ENCODE measurements at places on chromosomes 12 and 14.

- DNase-seq, result no peak
These were observed 36.3 kb downstream of the LGMN start for GRCh38 chr14:92711976-92712653.

GRCh38 chr14:59707778-59708561 is 131.4 kb upstream of the CCDC175 start:
- DNase-seq, result peak; percentile 34

DNA sequence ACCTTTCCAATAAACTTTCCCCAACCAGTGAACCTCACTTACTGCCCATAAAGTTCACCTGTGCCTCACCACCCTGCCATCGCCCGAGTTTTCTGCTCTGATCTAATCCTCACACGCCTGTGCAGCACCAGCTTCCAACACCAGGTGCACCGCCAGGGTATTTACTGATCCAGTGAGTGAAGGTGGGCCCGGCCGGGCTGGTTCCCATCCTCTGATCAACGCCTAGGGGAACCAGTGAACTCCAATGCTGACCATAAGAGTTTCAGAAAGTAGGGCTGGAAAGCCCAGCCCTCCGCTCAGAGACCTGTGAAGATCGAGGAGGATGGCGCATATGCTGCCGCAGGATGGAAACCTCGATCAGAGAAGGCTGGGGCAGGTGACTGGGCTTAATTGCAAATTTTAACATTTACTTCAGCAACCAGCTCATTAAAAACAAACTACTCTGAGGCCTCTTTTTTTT is 685 bp upstream of the MYL6B start:
- DNase-seq, result peak; percentile 82

DNA sequence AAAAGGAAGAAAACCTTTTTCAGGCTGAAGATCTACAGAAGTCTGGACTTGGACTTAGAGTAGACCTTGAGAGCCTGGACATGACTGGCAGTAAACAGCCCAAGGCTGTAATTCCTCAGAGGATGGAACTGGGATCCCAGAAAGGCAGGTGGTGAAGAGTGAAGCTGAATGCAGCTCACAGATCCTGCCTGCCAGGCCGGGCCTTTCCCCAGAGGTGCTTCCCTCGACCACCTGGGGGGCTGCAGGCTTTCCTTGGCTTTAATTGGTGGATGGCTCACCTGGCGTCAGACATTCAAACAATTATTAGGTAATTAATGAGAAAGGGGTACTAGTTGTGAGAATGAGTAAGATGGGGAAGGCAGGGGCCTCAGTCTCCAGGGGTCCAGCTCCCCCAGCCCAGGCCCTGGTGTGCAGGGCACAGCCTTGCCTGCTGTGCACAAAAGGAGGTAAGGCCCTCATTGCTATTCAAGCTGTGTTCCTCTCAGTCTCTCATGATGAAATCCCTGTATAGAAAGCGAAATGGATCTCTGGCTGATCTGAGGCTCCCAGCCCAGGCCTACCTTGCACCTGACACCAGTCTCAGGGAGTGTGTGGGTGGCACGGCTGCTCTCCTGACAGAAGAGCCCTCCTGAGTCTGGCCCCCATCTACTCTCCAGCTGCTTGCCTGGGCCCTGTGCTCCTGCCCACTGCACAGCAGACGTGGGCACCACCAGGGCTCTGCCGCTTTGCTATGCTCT is 63.0 kb upstream of the TCL1A start:
- DNase-seq, result peak; percentile 14

GRCh38 chr12:7716381-7716780 is 5.1 kb downstream of the DPPA3 start:
- no peak for DNase-seq

DNA sequence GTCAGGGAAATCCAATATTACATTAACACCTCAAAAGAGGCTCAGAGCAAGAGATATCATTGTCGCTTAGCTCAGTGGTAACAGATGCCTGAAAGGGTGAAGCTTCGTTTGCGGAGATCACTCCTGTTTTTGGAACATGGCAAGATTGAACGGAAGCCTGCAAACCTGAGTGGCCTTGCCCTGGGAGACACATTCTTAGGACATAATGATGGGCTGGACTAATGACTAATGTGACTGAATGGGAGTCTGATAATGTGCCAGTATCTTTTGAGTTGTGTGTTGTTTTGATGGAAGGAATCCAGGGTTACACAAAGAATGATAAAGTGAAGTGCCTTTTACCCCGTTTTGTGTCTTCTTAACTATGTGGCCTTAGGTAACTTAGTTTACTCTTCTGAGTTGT is 109.3 kb upstream of the IFNG-AS1 start:
- no peak for DNase-seq

DNA sequence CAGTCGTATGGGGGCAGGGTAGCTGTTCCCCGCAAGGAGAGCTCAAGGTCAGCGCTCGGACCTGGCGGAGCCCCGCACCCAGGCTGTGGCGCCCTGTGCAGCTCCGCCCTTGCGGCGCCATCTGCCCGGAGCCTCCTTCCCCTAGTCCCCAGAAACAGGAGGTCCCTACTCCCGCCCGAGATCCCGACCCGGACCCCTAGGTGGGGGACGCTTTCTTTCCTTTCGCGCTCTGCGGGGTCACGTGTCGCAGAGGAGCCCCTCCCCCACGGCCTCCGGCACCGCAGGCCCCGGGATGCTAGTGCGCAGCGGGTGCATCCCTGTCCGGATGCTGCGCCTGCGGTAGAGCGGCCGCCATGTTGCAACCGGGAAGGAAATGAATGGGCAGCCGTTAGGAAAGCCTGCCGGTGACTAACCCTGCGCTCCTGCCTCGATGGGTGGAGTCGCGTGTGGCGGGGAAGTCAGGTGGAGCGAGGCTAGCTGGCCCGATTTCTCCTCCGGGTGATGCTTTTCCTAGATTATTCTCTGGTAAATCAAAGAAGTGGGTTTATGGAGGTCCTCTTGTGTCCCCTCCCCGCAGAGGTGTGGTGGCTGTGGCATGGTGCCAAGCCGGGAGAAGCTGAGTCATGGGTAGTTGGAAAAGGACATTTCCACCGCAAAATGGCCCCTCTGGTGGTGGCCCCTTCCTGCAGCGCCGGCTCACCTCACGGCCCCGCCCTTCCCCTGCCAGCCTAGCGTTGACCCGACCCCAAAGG is 804 bp downstream of the GAPDH start:
- peak; percentile 90 for DNase-seq

DNA sequence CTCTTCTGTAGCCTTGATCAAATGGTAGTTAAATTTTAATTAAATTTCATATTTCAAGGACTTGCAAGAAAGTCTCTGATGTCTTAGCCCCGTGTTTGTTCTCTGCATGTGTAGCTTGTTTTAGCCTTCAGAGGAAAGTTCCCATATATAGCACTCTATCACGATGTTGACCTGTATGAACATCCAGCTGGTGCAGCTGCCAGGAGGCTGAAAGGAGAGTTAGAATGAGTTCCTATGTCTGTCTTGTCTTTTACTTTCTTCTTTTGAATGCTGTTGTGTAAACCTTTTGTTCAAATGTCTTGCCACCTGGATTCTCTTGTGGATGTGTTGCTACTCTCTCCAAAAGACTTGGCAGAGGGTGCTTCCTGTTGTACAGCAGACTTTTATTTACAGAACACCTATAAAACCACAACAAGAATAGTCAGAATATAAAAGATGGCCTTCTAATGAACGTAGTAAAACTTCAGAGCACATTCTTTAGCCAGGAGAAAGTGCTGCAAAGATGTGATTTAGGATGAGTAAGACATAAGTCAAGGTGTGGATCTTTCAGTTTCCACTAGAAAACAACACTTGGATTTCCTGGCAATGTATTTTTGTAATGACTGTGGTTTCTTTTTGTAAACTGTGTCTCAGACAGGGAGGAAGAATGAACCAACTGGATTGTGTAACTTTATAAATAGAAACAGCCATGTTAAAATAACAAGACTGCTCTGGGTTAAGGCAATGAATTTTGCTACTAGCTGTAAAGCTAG is 17.2 kb downstream of the NAV3 start:
- DNase-seq, result peak; percentile 18

GRCh38 chr14:93266127-93266526 is 59.1 kb downstream of the UBR7 start:
- DNase-seq, result no peak

- DNase-seq, result no peak
These were observed 1.8 kb upstream of the SP1 start for GRCh38 chr12:53378222-53378621.

DNA sequence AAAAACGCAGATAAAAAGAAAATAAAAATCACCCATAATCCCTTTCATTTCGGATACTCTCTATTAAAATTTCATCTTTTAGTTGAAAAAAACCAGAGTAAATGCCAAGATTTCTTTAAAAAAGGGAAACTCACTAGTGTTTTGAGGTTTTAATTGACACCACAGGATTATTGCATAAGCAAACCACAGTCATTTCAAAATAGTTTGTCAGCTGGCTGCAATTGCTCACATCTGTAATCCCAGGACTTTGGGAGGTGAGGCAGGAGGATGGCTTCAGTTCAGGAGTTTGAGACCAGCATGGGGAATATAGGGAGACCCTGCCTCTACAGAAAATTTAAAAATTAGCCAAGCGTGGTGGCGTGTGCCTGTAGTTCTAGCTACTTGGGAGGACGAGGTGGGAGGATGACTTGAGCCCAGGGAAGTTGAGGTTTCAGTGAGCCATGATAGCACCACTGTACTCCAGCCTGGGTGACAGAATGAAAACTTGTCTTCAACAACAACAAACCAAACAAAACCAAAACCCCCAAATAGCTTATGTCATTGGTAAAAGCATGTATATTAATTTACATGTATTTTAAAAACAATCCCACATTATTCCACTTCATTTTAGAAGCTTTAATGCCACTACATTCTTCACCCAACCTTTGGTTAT is 48.8 kb downstream of the SYNE2 start:
- no peak for DNase-seq

- no peak for DNase-seq
These were observed 28.8 kb upstream of the BHLHE41 start for GRCh38 chr12:26153421-26154154.

- no peak for DNase-seq
These were observed 288.6 kb upstream of the NPAS3 start for GRCh38 chr14:32650030-32650429.

GRCh38 chr12:57694459-57695019 is 607 bp downstream of the OS9 start:
- peak; percentile 53 for DNase-seq

GRCh38 chr14:96502621-96503305 is 581 bp downstream of the PAPOLA start:
- DNase-seq, result peak; percentile 76

- DNase-seq, result no peak
These were observed 1674.7 kb upstream of the SEL1L start for GRCh38 chr14:83208341-83208740.

- DNase-seq, result peak; percentile 97
These were observed 21.1 kb upstream of the AKAP6 start for GRCh38 chr14:32307881-32308582.

DNA sequence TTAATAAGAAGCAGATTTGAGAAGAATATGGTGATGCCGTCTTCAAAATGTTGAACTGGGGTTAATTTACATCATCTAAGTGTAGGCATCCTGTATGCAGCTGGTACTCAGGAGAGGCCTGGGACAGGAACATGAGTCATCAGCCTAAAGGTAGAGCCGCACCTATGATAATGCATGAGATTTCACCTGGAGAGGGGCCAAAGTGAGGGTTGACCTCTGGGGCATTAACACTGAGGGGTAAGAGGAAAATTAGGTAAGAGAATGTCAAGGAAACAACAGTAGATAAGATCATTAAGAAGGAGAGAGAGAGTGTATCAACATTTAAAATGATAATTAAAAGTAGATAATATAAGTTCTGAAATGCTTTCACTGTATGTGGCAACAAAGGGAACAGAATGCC is 20.2 kb upstream of the SSTR1 start:
- peak; percentile 16 for DNase-seq

GRCh38 chr14:100891051-100891450 is 12.5 kb downstream of the RTL1 start:
- no peak for DNase-seq

GRCh38 chr12:50249464-50250182 is 33.7 kb downstream of the LIMA1 start:
- DNase-seq, result no peak

GRCh38 chr12:94427501-94428381 is 31.9 kb downstream of the CEP83 start:
- DNase-seq, result peak; percentile 51

DNA sequence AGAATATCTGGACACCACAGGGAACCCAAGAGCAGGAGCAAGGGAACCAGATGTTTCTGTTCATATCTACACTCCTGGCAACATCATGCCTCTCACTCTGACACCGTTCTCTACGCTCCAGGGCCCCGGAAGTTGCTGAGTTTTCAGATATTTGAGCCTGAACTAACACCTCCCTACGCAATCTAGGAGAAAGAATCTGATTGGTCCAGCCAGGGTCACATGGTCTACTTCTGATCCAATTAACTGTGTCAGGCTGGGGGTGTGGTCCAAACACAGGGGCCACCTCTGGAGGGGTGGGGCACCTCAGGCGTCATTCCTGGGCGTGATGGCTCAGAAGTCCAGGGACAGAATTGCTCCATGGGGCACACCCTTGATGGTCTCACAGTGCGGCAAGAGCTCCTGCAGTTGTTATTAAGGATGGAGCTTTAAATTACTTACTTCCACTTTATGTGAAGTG is 165.5 kb downstream of the PTPN11 start:
- DNase-seq, result peak; percentile 40

DNA sequence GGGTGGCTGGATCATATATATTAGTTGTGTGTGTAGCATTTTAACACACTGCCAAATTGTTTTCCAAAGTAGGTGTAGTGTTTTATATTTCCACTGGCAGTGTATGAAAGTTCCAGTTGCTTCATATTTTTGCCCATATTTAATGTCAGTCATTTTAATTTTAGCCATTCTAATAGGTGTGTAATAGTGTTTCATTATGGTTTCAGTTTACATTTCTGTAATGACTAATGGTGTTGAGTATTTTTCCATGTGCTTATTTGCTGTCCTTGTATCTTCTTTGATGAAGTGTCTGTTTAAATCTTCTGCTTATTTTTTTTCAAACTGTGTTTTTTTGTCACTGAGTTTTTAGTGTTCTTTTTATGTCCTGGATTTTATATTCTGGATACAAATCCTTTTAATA is 8.7 kb downstream of the TBC1D15 start:
- no peak for DNase-seq

DNA sequence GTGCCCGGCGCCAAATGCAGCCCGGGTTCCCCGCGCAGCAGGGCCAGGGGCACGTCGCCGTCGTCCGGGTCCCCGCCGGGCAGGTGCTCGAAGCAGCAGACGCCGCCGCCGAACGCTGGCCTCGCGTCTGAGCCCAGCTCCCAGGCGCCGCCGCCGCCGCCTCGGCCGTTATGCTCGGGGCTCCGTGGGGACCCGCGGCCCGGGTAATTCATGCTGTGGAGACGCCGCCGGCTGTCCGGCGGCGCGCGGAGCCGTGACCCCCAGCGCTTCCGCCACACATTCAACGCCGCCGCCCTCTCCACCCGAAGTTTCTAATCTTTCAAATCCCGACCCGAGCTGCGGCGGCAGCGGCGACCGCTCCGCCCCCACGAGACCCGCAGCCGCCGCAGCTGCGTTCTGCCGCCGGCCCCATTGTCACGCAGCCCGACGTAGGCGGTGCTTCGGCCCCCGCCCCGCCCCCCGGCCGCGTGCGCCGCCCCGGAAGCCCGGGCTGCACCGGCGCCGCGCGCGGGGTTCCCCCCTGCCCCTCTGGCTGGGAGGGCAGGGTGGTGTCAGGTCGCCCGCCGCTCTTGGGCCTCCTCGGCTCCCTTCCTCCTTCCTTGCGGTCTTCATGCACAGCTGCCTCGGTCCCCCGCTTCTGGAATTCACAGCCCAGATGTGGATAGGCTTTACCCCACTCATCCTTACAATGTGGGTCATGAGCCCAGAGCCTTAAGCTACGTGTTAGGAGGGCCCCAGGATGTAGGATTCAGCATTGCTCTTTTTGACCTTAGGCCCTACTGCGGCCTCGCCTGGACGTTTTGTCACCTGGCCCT is at the start of gene DDHD1:
Gene DDHD1 (minus strand): TSS at position 437 of the 815 bp plus-strand sequence. CDS start 225 bp downstream, at position 212.
- peak; percentile 92 for DNase-seq

- peak; percentile 95 for DNase-seq
These were observed 51.2 kb downstream of the PITPNM2 start for GRCh38 chr12:123099560-123100192.
